ENCODE measurements at places on chromosomes 2 and 18. TPM values are rescaled to one million over a fixed set of nuclear protein-coding genes. Genes with fewer than 3 reads are reported as not detected.

DNA sequence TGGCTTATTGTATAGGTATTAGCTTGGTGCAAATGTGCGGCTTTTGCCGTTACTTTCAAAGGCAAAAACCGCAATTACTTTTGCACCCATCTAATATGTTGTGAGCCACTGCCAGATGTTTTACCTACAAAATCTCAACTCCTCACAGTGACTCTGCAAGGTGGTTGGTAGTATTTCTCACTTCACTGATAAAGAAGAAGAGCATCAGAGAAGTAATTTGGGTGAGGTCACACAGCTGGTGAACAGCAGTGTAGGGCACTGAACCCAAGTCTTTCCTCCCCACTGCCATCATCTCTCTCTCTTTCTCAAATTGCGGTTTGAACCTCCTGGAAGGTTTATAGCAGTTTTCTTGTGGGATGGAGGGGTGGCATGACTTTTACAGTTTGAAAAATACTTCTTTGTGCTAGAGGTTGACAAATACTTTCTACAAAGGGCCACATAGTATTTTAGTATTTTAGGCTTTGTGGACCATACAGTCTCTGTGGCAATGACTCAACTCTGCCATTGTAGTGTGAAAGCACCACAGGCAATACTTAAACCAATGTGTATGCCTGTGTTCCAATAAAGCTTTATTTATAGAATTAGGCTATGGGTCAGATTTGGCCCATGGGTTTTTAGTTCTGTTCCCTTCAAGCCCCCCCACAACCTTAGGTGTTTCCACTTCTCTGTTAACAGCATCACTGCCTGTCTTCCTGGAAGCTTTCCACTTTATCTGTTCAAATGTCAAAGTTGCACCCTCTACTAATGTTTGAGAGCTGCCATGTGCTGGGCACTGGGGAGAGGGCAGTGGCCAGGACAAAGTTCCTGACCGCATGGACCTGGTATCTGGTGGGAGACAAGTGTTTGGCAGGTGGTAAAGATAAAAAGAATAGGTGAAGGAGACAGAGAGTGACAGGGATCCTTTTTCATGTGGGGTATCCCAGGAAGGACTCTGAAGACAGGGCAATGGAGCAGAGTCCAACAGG is 30.1 kb downstream of the FHOD3 start:
- DNase-seq, result no peak

DNA sequence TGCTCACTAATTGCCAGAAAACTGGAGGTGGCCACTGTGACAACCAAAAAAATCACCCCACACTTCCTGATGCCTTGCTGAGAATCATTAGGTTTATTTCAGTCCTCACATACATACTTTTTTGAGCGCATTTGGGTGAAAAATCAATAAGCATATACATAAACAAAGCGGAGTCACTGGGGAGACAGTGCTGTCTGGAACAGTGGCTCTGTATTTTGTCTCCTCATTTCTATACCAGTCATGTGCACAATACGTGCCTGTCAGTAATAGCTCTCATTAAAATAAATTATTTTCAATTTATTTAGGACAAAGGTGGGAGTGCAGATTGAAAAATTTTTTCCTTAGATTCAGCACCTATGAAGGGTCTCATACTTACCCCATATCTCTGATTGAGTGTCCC is 48.2 kb downstream of the CXCR4 start:
- no peak for DNase-seq

DNA sequence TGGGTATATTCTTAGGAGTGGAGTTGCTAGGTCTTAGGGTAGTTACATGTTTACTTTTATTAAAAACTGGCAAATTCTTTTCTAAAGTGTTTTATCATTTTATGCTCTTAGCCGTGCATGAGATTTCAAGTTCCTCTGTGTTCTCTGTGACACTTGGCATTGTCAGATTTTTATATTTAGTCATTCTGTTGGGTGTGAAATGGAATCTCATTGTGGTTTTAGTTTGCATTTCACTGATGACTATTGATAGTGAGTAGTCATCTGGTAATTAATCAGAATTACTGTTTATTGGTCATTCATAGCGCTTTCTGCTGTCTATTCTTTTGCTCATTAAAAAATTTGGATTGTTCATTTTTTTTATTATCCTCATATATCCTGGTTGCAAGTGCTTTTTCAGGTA is 34.1 kb downstream of the RAB3GAP1 start:
- no peak for DNase-seq

GRCh38 chr18:70462078-70462439 is 173.2 kb downstream of the SOCS6 start:
- DNase-seq, result no peak

DNA sequence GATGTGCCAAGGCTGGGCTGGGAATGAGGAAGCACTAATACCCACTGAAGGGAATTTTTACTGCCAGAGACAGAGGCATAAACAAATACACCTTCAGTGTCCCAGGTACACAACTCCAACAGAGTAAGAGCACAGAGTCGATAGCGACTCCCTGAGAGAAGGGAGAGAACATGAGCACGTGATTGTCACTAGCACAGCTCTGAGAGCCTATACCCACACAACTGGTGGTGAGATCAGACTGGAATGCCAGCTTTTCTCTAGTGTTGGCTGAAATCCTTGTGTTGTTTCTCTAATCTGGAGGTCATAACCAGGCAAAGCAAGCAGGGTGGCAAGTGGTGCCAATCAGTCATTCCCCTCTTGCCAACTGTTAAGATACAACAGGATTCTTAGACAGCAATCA is 377.2 kb downstream of the CNTNAP5 start:
- no peak for DNase-seq

DNA sequence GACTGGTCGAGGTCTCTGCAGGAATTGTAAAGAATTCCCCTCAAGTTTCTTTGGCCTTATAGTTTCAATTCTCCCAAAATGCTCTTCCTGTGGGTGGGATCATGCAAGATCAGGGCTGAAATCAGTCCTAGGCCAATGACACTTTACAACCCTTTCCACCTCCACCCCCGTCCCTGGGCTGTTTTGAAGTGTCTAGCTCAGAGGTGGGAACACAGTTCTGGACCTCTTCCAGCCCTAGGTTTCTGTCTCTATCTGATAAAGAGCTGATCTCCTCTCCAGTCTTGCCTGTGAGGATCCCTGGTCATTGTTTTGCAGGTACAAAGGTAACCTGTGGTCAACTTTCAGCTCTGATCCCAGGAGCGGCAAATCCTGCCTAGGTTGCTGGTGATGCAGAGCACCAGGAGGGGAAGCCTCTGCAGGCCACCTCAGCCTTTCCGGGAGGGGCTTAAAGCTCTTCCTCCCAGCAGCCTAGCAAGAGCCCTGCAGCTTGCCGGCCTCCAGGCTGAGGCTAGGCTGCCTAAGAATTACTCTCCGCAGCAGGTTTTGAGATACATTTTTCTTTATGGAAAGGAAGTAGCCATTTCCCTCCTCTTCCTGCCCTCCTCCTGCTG is 69.8 kb upstream of the WIPF1 start:
- no peak for DNase-seq

DNA sequence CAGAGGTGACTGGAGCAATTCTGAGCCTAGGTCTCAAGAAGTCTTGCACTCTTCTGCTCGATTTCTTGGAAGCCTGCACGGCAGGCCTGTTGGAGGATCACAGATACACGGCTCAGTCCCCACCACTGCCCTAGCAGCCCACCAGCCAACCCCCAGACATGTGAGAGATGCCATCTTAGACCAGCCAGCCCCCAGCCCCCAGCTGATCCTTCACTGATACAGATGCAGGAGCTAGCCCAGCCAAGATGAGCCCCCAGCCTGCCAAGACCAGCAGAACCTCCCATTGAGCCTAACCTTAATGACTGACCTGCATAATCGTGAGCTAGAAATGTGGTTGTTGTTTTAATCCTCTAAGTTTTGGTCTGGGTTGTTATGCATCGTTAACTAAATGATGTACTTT is 47.5 kb downstream of the INHBB start:
- no peak for DNase-seq

DNA sequence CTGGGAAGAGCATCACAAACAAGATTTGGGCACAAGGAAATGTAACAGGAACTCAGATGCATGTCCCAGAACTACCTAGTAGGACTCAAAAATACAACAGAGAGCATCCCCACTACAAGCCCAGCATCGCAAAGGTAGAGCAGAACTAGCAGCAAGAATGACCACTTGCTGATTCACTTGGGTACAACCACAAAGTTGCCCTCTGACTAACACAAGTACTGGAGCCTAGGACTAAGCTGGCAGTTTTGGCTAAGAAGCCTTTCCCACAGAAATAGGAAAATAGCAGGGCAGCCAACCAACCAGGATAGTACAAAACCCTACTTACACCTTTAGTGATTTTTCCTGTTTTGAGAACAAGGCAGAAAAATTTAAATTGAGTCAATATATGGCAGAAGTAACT is 193.8 kb downstream of the PAX3 start:
- no peak for DNase-seq

GRCh38 chr2:105388971-105389381 is 9.9 kb downstream of the FHL2 start:
- DNase-seq, result no peak

GRCh38 chr2:44779793-44780192 is 161.7 kb upstream of the SIX3 start:
- DNase-seq, result no peak

DNA sequence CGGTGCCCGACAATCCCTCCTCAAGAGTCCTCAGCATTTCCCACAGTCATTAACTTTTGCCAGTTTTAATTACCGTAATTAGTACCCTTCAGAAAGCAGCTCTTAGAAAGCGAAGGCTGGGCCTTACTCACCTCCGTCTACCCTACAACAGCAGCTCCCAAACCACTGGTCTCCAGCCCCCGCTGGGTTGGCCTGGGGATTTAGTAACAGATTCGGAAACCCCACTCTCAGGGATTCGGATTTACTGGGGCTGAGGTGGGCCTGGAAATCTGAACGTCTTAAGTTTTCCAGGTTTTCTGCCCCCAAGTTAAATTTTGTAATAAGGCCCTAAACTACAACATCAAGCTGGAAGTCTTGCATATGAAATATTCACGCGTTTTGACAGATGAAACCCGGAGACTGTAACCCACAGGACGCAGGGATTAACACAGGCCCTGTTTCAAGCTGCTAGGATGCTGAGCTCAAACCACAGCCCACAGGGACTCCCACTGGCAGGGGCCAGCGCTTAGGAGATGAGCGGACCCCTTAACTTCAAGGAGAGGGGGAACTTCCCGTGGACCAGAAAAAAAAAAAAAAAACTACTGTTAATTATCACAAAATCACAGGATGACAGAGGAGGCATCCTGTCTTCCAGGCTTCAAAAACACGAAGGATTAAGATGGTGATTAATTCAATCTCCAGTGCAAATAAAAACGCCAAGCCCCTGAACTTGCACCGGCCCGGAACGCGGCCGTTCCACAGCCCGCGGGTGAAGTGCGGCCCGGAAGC is 985 bp downstream of the ILKAP start:
- DNase-seq, result no peak

- no peak for DNase-seq
Measured at GRCh38 chr2:85042330-85042729, 71.4 kb downstream of the KCMF1 start.

DNA sequence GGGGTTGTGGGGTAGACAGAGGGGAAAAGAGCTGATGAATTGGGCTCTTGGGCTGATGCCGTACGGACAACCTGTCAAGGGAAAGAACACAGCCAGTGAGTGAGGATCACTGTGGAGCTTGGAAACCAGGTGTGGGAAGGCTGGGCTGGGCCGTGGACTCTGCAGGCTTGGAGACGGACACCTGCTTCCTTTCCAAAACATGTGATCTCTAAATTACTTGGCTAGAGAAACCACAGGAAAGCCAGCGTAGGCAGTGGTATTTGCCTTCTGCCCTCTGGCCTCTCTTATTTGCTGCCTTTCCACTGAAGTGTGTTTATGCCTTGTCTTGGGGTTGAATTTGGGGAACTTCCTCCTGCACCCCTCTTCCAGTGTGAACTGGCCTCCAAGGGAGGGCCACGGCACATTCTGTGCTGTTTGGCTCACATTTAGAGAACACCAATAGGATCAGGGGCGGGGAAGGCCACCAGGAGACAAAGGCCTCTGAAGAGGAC is 267.7 kb downstream of the PRKCE start:
- no peak for DNase-seq

DNA sequence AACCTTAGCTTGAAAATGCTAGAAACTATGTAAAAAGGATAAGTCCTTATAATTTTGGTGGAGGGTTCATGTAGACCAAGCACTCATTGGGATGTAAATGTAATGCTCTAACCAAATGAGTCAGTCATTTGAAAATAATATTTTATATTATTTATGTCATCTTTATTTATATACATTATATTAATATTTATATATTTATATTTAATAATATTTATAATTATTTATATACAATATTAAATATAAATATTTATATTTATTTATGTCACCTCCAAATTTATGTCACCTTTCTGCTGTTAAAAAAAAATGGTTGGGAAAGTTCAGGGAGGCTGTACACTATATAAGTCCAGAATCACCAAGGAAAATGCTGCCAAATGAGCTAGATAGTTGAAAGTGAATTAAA is 254.3 kb downstream of the FIGN start:
- DNase-seq, result no peak

GRCh38 chr2:20067992-20068584 is 16.7 kb upstream of the LAPTM4A start:
- DNase-seq, result no peak

- DNase-seq, result no peak
Measured at GRCh38 chr2:176056406-176056805, 27.4 kb downstream of the EVX2 start.

- DNase-seq, result no peak
Measured at GRCh38 chr2:145777297-145777696, 1257.4 kb upstream of the ZEB2 start.

DNA sequence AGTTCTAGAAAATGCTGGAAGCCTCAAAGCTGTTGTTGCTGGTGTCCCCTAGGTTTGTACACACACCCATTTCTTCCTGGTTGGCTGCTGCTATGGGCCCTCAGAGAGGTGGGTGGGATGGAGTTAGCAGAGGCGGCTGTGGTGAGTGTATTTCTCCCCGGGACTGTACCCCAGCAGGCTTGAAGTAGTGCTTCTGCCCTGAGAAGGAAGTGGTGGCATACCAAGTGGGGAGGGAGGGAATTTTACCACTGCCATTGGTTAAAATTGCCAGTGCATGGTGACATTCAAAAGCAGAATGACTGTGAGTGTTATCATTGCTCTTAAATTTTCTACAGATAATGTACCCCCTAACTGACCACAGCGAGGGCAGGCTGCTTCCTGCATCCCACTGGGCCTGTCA is 125.6 kb upstream of the CAPN13 start:
- no peak for DNase-seq

- DNase-seq, result no peak
Measured at GRCh38 chr2:50613161-50613560, 418.8 kb downstream of the NRXN1 start.

DNA sequence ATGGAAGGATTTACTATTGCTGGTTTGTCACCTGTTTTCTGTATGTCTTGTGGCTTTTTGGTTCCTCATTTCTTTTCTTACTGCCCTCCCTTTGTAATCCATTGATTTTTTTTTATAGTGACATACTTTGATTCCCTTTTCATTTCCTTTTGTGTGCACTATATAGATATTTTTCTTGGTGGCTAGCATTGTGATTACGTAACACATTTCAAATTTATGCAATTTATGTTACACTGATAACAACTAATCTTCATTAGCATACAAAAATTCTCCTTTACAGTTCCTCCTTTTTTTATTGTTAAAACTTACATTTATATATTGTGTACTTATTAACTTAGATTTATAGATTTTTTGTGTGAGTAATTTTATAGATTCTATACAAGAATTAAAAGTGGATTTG is 80.6 kb downstream of the OTX1 start:
- DNase-seq, result no peak

The CPO gene
- total RNA-seq, result not detected

The IL37 gene
- not detected for total RNA-seq

The PNO1 gene
- 14.8 TPM for total RNA-seq

The DLGAP1 gene
- 1.0 TPM for total RNA-seq

The IGFBP2 gene
- total RNA-seq, result 127 TPM

The ADAM23 gene
- total RNA-seq, result 0.59 TPM

The MROH2A gene
- not detected for total RNA-seq

The TDRD15 gene
- total RNA-seq, result not detected

The KDSR gene
- total RNA-seq, result 12.6 TPM

Data from uterus (tissue), 4 donors.